ENCODE measurements at places on chromosomes 11 and 22.

DNA sequence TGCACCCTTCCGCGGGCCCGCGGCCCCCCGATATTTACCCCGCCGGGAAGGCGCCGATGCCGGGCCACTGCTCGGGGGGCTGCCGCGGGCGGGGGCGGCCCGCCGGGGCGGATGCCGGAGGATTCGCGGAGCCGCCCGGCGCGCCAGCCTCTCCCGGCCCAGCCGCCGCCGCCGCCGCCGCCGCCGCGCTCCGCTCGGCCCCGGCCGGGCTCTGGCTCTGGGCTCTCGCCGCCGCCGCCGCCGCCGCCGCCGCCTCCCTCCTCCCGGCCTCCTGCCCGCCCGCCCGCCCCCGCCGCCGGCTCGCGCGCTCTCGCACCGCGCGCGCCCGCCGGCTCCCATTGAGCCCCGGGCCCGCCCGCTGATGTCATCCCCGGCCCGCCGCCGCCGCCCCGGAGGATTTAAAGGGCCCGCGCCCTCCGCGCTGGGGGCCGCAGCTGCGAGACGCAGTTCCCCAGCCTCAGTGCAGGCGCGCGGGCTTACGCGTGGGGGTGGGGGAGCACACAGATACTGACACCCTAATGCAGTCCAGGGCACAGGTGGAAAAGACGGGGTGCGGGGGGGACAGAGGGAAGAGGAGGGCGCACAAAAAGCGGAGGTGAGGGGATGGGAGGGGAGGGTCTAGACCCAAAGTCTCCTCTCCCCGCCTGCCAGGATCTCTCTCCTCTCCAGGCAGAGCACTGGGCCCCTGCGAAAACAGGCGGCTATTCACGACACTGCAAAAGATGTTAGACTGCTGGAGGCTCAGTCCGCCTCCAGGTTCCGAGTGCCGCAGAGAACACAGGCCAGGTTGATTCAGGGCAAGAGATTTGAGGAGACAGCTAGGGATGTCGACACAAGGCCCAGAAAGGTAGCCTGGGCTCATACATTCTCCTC is at the start of gene CSNK1E:
Gene CSNK1E (minus strand): TSS at position 312 of the 873 bp plus-strand sequence. CDS start 3,276 bp downstream, outside the sequence.
- peak; percentile 68 for DNase-seq

DNA sequence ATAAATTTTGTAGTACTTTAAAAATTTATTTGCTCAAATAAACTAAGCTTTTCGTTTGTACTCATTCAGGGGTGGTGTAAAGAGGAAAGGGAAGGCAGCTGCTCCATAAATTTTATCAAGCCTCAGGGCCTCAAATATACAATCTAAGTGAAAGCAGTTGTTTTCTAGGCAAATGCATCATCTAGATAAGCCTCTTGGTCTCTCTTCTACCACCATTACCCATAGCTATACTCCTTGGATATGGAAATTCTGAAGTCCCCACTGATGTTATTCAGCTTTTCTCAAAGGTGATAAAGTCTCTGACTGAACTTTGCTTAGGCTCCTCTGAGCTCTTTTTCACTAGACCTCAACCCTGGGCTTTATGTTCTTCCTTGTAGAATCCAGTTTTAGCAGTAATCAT is 1313.1 kb downstream of the JRKL start:
- DNase-seq: no peak

DNA sequence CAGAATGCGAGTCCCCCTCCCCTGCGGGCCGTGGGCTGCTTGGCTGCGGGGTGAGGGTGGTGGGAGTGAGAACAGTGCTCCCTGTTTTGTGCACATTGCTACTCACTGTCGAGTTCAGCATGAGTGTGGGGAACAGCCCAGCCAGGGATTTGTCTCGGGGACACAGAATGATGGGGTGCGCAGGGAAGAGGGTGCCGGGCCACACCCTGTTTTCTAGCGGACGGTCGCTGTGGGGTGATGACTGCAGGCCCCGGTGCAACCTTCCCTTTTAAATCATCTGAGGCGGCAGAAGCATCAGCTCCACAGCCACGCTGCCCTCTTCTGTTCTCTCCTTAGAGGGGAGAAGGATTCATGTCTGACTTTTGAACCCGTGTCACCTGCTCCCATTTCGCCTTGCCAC is 1051.2 kb downstream of the TBC1D22A start:
- no peak for DNase-seq

DNA sequence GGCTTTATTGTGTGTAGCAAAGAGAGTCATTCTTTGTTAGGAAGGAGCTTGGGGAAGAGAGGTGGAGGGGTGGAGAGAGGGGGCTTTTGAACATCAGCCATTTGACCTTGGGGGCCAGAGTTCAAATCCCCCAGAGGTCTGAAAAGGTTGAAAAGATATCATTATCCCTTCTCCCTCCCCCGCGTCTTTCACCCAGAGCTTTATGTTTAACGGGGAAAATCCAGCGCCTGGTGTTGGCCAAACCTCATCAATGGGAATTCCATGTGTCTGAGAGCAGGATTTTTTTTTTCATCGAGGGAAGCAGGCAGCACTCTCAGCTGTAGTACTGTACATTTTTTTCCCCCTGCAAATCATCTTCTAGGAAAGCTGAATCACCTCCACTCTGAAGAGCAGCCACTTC is 122.4 kb upstream of the HSD17B12 start:
- no peak for DNase-seq

GRCh38 chr11:12141283-12141682 is 30.9 kb downstream of the MICAL2 start:
- no peak for DNase-seq

DNA sequence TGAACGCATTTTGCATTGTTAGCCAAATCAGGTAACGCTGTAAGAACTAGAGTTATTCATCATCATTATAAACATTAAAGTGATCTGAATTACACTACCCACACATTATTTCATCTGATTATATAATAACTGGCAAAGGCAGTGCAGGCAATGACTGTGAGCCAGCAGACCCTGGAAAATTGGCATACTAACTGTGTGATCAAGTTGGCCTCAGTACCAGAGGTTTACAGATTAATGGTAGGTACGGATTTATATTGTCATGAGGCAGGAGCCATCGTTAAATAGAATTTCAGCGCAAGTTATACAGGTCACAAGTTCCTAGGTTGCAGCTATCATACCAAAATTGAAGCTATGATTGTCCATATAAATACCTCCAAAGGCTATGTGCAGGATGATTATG is 225.4 kb downstream of the CNTN5 start:
- no peak for DNase-seq

DNA sequence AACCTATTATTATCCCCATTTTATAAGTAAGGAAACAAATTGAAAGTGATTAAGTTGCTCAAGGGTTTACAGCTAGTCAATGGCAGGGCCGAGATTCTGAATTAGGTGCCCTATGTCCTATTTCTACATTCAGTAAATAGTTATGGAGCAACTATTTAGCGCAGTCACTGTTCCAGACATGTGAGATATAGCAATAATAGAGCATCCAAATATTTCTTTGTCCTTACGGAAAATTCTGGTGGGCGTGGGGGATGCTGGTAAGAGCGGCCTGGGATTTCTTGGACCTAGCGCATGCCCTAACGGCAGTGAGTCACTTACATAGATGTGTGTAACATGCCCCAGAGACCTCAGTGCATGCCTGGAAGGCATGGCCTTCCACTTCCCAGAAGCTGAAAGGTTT is 4.4 kb downstream of the DTX4 start:
- no peak for DNase-seq

DNA sequence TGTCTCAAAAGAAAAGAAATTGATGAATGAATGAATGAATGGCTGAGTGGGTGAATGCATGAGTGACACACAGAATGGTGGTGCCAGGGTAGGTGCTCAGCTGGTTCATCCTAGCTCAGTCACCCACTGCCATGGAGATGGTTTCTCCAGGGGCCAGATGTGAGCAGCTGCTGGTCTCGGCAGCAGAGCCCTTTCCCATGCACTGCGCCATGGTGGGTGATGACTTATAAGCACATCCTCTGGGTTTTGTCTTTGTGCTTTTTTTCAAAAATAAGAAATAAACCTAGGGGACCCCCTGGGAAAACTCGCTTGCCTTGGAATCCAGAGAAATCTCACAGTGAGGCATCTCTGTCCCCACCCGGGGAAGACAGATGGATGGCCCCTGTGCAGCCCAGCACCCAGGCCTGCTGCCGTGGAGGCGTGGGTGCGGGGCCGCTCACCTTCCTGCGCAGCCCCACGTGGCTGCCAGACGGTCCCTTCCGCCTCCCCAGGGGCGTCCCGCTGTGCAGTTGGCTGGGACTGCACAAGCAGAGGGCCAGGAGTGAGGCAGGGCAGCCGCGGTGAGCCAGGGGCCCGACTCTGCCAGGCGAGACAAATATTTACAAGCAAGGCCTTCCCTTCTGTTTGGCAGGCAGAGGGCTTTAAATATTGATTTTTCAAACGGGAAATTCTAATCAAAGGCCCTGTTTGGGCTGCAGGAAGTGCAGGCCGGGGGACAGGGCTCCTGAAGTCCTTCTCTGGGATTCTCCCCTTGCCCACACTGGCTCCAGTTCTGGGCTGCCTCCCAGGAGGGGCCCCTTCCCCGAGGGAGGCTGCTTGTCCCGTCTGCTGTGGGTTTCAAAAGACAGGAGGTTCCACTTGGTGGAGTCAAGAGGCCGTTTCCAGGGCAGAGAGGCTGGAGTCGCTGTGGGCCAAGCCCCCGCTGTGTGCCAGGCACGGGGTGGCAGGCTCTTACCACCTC is 24.3 kb downstream of the MPPED1 start:
- no peak for DNase-seq

GRCh38 chr11:5065027-5065426 is 4.3 kb upstream of the OR52E1 start:
- no peak for DNase-seq

- DNase-seq: no peak
These were observed 8.6 kb downstream of the DNHD1 start for GRCh38 chr11:6505577-6506240.

- DNase-seq: no peak
These were observed 25.3 kb downstream of the DUSP8 start for GRCh38 chr11:1546536-1547466.

DNA sequence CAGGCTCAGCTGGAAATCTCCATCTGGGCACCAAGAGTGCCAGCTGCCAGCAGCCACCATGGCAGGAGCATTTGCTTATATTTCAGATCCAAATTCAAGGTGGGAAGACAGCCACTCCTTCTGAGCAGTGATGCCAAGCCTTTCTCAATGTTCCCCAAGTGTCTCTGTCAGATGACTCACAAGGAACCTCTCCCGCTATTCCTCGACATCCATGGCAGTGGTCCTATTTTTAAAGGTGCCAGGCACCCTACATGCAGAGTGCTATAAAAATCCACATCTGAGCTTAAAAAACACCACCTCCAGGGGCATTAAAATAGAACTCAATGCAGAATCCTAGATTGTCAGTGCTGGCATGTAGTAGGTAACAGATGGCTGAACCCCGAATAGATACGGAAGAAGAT is 112.1 kb downstream of the SLC1A2 start:
- DNase-seq: no peak

GRCh38 chr22:49562685-49563249 is 264.9 kb downstream of the BRD1 start:
- DNase-seq: no peak

- DNase-seq: no peak
These were observed 2084.3 kb downstream of the LRRC4C start for GRCh38 chr11:39374963-39375698.

GRCh38 chr11:12199231-12199948 is 89.0 kb downstream of the MICAL2 start:
- DNase-seq: no peak

GRCh38 chr11:78535027-78535426 is 39.6 kb downstream of the NARS2 start:
- no peak for DNase-seq

Data from activated T-helper 9 cell treated with anti-CD3 and anti-CD28 coated beads, Interleukin-2, amount 50 U/mL, for 16 hours (primary cell).